ENCODE measurements at places on chromosomes 6 and 20.

DNA sequence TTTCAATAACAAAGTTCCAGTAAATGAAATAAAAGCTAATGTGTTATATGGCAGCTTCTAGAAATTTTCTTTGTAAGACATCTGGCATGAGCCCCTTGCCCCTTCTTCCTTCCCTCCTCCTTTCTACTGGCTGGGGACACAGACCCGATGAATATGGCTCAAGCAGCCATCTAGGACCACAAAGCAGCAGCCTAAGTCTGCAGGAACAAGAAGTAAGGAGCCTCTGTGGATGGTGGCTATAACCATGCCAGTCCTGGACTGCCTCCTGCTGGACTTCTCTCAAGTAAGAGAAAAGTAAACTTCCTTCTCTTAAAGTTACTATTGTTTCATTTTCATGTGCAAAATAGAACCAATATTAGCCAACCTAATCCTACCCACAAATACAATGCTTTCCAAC lies 114.9 kb upstream of the DST start:
- DNase-seq = peak; percentile 56

- peak; percentile 90 for DNase-seq
These were observed 485.9 kb upstream of the JAG1 start for GRCh38 chr20:11159728-11160127.

GRCh38 chr6:135322427-135323201 lies 141.5 kb downstream of the MYB start:
- no peak for DNase-seq

DNA sequence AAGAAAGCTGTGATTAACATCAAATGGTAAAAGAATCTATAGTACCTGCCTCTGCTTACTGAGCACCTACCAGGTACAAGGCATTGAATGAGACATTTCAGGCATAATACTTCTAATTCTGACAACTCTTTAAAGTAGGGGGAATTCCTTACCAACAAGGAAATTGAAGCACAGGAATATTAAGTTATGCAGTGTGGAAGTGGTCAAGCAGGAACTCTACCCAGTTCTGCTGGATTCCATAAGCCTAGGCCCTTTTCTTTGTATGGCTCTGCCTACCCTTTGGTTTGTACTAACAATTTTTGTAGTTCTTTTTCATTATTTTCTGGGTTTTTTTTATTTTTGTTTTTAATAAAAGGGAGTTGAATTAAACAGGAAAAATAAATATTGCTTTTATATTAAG lies 114.5 kb downstream of the MAP3K5 start:
- no peak for DNase-seq

DNA sequence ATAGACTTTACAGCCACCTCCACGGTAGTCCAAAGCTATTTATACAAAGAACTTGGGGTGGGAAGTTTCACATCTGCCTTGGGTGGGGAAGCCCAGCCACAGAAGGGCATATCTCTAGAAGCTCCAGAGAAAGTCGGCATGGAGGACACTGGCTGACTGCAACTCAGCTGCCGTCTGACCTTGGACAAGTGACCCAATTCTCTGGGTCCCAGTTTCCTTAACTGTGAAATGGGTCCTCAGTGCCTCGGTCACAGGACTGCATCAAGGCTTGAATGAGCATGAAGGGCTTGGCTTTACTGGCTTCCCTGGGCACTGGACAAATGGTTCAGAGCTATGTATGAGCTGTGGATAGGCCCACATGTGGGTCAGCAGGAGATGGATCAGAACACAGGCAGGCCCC lies 58.6 kb downstream of the NOL4L start:
- DNase-seq = no peak

DNA sequence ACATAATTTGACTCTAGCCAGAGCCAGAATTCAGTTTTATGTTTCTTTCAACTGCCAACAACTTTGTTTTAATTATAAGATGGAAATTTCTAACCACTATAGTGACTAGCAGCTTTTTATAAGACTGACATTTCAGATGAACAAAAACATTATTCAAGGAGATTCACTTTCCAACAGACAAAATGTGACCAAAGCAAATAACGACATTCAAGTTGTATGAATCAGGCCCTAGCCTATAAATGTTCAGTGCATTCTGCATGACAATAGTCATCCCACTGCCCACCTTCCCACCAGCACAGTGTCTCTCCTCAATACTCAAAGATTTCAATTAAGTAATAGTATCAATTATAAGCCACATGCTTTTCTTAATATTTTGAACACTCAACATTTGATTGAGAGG lies 200.7 kb downstream of the KHDC1L start:
- DNase-seq = peak; percentile 37

DNA sequence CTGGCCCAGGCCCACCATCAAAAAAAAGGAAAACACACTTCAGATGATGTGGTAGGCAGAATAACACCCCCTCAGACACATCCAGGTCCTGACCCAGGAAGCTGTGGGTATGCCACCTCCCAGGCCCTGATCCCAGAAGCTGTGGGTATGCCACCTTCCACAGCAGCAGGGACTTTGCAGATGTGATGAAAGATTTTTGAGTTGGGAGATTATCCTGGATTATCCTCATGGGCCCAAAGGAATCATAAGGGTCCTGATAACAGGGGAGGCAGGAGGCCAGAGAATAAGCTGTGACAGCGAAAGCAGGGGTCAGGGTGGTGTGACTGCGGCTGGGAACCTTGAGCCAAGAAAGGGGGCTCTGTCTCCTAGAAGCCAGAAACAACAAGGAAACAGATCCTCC lies 55.0 kb downstream of the BMP7 start:
- no peak for DNase-seq

- DNase-seq = no peak
These were observed 136.3 kb downstream of the MRPL14 start for GRCh38 chr6:43990627-43991619.

DNA sequence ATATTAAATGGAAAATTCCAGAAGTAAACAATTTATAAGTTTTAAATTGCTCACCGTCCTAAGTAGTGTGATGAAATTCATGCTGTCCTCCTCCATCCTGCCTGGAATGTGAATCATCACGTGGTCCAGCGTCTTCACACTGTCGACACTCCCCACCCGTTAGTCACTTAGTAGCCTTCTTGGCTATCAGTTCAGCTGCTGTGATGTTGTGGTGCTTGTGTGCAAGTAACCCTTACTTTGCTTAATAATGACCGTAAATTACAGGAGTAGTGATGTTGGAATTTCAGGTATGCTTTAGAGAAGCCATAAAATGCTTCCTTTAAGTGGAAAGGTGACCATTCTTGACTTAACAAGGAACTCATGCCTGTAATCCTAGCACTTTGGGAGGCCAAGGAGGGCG lies 25.2 kb downstream of the RIOK1 start:
- no peak for DNase-seq

DNA sequence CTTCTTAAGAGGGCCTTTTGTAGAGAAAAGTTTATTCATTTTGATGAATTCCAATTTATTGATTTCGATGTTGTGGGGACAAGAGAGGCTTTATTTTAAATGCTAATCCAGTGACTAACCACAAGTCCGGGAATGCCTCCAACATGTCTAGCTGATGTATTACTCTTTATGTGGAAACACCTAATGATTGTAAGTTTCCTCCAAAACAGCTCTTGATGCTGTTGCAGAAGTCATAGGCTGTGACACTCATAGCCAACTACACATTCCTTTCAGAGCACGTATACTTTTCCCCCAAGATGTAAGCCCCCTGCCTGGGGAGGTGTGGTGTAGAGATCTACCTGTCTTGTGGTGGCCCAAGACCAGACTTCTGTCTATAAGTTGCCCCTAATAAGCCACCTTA lies 61.3 kb upstream of the RNF24 start:
- peak; percentile 53 for DNase-seq

DNA sequence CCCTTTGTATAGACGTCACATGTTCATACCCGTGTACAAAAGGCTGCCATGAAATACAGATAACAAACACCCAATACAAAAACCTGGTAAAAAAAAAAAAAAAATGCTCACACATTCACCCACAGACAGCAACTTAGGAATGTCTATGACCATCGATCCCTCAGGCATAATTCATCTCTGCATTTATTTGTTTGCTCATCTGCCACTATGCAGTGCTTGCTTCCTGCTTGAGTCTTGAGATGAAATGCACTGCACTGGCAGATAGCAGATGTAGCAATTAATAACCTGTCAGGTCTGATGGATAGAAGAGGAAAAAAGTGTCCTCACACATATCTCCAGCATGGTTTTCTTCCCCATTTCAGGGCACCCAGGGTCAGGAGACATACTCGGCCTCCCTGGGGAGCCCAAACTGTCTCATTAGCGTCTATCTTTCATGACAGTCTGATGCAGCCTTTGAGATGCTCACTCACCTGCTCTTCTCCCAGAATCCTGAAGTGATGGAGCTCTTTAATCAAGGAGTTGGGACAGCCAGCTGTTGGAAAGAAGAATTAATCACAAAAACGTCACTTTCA lies 295.1 kb upstream of the AGPAT4 start:
- peak; percentile 59 for DNase-seq

DNA sequence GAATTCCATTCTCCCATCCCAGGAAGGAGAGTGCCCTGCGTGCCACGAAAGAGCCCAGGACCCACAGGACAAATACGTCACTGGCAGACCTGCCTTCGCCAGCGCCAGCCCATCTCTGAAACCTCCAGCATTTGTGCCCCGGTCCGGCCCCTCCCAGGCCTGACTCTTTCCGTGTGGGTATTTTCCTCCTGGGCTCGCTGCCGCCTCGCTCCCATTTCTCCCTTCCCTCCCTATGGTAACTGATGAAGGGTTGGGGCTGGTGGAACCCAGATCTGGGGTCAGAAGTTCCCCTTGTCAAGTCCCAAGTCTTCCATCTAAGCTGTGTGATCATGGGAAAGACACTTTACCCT lies 208.5 kb downstream of the LRFN2 start:
- DNase-seq = no peak

DNA sequence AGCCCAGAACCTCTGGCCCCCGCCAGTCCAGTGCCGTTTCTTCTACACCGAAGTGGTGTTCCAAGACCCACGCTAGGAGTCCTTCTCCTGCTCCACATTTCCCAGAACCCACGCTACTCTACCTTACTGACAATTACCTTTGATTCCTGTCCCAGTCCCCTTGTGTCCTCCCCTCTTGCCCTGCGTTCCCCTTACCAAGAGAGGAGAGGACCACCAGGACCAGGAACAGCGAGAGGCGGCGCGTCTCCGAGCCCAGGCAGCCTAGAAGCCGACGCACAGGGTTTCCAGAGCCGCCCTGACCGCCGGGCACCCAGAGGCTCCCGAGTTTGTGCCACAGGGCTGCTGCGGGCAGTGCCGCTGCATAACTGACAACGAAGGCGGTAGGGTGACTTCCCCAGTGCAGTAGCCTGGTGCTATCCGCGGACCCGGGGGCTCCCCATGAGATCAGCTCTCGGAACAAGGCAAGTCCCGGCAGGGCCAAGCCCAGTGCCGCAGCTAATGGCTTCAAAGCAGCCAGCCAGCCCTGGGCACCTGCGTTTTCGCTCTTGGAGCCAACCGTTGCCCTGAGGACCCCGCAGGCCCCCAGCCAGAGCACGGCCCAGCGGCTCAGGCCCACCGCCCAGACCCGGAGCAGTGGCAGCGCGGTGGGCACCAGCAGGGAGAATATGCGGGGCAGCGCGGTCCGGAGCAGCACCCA lies 512 bp downstream of the TAP1 start:
- peak; percentile 24 for DNase-seq

DNA sequence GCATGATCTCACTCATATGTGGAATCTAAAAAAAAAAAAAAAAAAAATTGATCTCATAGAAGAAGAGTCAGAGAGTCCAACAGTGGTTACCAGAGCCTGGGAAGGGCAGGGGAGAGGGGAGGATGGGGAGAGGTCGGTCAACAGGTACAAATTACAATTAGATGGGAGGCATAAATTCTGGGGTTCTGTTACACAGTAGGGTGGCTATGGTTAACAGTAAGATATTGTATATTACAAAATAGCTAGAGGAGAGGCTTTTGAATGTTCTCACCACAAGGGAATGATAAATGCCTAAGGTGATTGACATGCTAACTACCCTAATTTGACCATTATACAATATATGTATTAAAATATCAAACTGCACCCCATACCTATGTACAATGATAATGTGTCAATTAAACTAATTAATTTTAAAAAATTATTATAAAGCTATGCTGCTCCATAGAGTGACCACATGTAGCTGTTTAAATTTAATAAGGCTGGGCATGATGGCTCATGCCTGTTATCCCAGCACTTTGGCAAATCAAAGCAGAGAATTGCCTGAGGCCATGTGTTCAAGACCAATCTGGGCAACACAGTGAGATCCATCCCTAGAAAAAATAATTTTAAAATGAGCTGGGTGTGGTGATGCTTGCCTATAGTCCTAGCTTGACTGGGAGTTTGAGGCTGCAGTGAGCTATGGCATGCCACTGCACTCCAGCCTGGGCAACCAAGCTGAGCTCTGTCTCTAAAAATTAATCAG lies 70.9 kb downstream of the SNX5 start:
- no peak for DNase-seq

DNA sequence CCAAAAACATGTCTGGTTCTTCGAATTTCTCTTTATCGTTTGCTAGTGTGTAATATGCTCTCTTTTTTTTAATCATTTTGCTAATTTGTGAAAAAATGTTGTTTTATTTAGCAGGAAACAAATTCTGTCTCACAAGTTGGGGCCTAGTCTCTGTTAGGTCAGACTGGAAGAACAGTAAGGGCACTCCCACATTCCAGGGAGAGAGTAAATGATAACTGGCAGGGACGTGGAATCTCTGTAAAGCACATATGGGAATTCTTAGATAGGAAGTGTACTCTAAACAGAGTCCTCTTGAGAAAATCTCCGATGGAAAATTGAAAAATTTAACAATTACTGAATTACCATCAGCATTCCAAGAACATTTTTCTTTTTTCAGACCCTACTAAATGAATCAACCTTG lies 16.4 kb upstream of the CCDC28A start:
- DNase-seq = no peak

All from foreskin melanocyte (primary cell).